T-helper 9 cell (primary cell): ENCODE measurements at places on chromosomes 6 and 20.

DNA sequence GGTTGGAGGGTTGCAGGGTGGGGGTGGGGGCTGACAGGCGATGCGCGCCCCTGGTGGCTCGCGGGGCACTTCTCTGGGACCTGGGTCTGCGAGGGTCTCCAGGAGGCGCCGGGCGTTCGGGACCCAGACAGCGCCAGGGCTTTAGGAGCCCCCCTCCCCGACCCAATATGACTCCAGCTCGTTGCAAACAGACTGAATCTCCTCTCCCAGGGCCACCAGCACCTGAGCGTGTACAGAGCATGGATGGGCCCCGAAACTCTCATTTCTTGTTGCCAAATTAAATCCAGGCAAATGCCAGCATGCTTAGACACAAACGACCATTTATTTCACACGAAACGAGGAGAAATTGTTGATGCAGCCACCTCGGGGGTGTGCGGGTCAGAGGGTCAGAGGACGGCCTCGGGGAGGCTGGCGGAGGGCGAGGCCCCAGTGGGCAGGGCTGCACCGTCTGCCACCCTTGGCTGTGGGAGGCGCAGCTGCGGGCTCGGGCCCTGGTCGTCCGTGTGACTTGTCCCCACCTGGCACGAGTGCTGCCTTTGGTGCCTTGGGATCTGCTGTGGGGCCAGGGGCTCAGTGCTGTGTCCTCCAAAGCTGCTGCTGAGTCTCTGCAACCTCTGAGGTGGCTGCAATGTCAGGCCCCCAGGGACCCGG is 20.9 kb upstream of the GATA5 start:
- DNase-seq = peak; percentile 15

DNA sequence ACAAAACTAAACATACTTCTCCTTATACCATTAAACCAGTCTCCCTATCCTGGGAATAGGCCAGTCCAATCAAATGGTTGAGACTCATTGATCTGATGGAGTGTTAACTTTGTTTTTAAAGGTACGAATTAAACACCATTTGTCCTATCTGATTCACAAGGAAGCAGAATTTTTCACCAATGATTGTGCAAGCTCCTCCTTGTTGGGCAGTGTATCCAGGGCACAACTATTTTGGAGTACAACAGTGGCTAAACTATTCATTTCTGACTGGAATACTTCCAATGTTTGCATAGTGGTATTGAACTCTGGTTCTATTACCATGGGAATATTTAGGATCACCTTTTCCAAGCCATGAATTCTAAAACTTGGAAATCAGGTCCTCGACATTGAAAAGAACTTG is 5.4 kb upstream of the PPP1R3G start:
- no peak for DNase-seq

- DNase-seq = peak; percentile 18
Measured at GRCh38 chr20:47317127-47317895, 39.2 kb downstream of the ZMYND8 start.

DNA sequence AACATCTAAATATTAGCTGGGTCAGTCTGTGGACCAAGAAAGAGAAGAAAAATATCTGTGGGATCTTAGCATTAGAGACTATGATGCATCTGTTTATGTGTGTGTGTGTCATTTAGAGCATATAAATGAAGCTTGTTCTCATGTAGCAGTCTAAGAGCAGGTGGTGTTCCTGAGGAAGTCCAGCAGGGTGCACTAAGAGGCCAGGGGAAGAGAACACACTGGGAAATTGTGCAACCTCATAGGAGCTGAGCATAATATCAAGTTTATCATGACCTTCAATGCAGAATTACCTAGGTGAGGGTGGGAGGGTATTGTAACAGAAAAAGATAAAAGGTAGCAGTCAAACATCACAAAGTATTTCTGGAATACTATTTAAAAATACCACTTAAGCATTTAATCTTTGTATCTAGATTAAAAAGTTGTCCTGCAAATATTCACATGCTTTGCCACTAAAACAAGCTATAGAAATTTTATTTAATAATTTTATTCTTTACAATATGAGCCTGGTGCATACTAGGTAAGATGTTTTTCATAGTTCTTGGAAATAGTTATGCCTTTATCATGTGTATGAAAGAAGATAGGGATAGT is 80.5 kb downstream of the SMPDL3A start:
- DNase-seq = no peak

- DNase-seq = no peak
Measured at GRCh38 chr6:148565930-148566663, 180.7 kb upstream of the UST start.

GRCh38 chr6:144675231-144675861 is 390.2 kb downstream of the UTRN start:
- DNase-seq = no peak

- DNase-seq = no peak
Measured at GRCh38 chr6:133241086-133241900, at the start of gene EYA4. TSS of gene EYA4 (plus strand) at chr6:133241357. CDS start at chr6:133274781, 33,424 bp downstream.

- peak; percentile 18 for DNase-seq
Measured at GRCh38 chr20:35954907-35955251, 577 bp upstream of the SCAND1 start.

- no peak for DNase-seq
Measured at GRCh38 chr6:169326067-169326799, 72.6 kb upstream of the THBS2 start.

- DNase-seq = no peak
Measured at GRCh38 chr6:75275067-75275466, 9.5 kb downstream of the TMEM30A start.

- no peak for DNase-seq
Measured at GRCh38 chr20:41453010-41453950, 86.7 kb upstream of the EMILIN3 start.

DNA sequence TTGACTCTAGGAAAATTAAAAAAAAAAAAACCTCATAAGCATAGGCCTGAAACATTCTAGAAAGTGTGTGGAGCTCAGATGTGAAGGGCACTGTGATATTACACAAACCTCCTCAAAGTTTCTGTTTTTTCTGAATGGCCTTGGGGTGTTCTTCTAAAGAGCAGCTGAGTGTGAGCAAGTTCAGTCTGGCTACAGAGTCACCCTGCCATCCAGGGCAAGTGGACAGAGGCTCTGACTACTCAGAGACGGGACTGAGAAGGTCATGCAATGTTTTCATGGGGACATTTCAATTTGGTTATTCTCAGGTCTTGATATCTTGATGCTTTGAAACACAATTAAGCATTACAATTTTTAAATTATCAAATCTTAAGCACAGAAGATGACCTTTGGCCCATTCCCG is 36.6 kb upstream of the SSTR4 start:
- DNase-seq = no peak

- no peak for DNase-seq
Measured at GRCh38 chr20:10328897-10329255, 105.1 kb downstream of the MKKS start.

GRCh38 chr20:43003318-43003944 is 186.3 kb downstream of the PTPRT start:
- DNase-seq = no peak

DNA sequence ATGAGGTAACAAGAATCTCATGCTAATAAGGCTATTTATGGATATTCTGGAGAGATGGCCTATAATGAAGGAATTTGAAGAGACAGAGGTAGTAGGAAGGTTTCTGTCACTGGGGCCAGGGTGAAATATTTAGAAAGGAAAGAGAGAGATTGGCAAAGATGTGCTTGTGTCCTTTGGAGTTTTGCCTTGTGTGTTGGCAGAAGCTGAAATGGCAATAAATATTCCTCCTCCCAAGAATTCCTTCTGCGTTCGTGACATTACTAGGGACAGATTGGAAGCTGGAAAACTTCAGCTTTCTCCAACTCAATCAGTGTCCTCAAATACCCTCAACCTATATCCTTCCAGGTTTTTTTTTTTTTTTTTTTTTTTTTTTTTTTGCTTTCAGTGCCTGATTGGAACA is 6.3 kb downstream of the SAMD5 start:
- DNase-seq = no peak

- DNase-seq = no peak
Measured at GRCh38 chr6:157632821-157633220, 190.2 kb upstream of the SNX9 start.
